ENCODE measurements at places on chromosomes 2 and 18.
A peak's percentile ranks its signal among the peaks of the same experiment; 100 is the strongest.

GRCh38 chr2:37570773-37571586 lies 100.5 kb downstream of the CDC42EP3 start:
- DNase-seq, result no peak

- no peak for DNase-seq
Measured at GRCh38 chr18:13500227-13500865, 226.0 kb downstream of the FAM210A start.

DNA sequence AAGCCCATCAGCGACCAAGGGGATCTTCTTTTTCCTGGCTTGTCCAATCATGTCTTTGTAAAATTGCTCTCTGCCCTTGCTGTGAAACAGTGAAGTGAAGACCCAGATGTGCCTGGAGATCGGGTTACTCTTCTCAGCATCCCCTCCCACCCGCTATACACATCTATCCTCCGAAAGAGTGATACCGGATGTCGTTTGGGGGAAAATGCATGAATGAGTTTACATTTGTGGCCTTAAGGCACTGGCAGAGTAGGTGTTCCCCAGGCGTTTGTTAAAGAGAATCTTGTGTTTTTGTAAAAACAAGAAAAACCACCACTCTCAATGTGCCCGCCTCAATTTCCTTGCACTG lies 528.3 kb downstream of the CMPK2 start:
- no peak for DNase-seq

GRCh38 chr2:206824993-206825392 lies 59.6 kb downstream of the FASTKD2 start:
- DNase-seq, result no peak

GRCh38 chr2:37468170-37468569 lies 123.7 kb downstream of the QPCT start:
- DNase-seq, result no peak

GRCh38 chr2:237199082-237199481 lies 113.4 kb downstream of the COPS8 start:
- DNase-seq, result no peak

- DNase-seq, result no peak
Measured at GRCh38 chr2:176612736-176613135, 343.5 kb downstream of the MTX2 start.

- no peak for DNase-seq
Measured at GRCh38 chr2:216714376-216714775, 19.0 kb upstream of the IGFBP5 start.

- DNase-seq, result no peak
Measured at GRCh38 chr2:239326831-239327535, 73.8 kb downstream of the HDAC4 start.

- no peak for DNase-seq
Measured at GRCh38 chr2:60957643-60958042, 59.9 kb upstream of the PEX13 start.

GRCh38 chr2:231545105-231545902 lies 15.1 kb upstream of the NMUR1 start:
- DNase-seq, result peak; percentile 23

DNA sequence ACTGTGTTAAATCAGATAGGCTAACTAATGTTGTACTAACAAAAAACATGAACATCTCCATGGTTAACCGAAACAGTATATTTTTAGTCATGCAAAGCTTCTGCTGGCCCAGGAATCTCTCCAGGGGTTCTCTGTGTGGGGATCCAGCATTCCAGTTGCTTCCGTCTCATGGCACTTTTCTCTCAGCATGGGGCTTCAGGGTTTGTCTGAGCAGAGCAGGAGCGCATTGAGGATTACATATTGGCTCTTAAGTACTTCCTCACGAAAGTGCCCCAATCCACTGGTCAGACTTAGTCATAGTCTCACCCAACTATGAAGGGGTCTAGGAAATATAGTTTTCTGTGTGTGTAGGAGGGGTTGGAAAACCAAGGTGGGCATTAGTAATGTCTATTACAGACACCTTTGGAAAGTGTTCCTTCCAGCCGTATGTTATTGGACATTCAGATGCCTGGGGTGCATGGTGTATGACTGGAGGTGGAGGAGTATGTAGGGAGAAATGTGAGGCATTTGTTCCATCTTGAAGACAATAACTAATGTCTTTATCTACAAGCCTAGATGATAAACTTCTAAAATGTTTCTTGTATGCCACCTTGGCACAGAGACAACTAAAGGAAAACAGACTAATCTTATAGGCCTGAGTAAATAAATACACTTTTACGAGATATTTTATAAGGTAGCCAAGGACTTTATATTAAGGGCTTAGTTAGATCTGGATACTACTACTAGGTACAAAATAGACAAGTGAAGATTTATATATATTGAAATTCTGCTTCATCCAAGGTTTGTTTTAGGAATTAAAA lies 123.8 kb upstream of the ZEB2 start:
- DNase-seq, result no peak

Data from germinal center (tissue), 1 donor.